ENCODE measurements at places on chromosomes 11 and 22. TPM values are rescaled to one million over a fixed set of nuclear protein-coding genes. Genes with fewer than 3 reads are reported as not detected.

The HSPA8 gene
- total RNA-seq = 3,669 TPM

The AGBL2 gene
- 2.0 TPM for total RNA-seq

The RBX1 gene
- total RNA-seq = 86.0 TPM

The OR8A1 gene
- not detected for total RNA-seq

The SF1 gene
- 553 TPM for total RNA-seq

The OR51G1 gene
- not detected for total RNA-seq

The CBLIF gene
- total RNA-seq = not detected

The NEFH gene
- total RNA-seq = 8.3 TPM

The C11orf91 gene
- total RNA-seq = not detected

The ALDH3B1 gene
- 0.08 TPM for total RNA-seq

The BATF2 gene
- not detected for total RNA-seq

The HPX gene
- total RNA-seq = 2.0 TPM

The SERHL2 gene
- 0.79 TPM for total RNA-seq

The EHF gene
- 0.37 TPM for total RNA-seq

The E2F8 gene
- total RNA-seq = 1.7 TPM

The PRG2 gene
- 2.5 TPM for total RNA-seq

The KRTAP5-9 gene
- not detected for total RNA-seq

The OR2AT4 gene
- total RNA-seq = not detected

The TUB gene
- total RNA-seq = 0.14 TPM

The HORMAD2 gene
- not detected for total RNA-seq

The BCO2 gene
- total RNA-seq = 0.73 TPM

The CTSW gene
- 12.3 TPM for total RNA-seq

The GRIA4 gene
- total RNA-seq = not detected

The CCDC188 gene
- total RNA-seq = not detected

The AQP11 gene
- 0.26 TPM for total RNA-seq

The MAPK11 gene
- 10.1 TPM for total RNA-seq

The VPS26B gene
- 33.5 TPM for total RNA-seq

The PDGFB gene
- total RNA-seq = 0.35 TPM
